Common myeloid progenitor, CD34-positive (primary cell): ENCODE measurements at places on chromosomes 12 and 14.

DNA sequence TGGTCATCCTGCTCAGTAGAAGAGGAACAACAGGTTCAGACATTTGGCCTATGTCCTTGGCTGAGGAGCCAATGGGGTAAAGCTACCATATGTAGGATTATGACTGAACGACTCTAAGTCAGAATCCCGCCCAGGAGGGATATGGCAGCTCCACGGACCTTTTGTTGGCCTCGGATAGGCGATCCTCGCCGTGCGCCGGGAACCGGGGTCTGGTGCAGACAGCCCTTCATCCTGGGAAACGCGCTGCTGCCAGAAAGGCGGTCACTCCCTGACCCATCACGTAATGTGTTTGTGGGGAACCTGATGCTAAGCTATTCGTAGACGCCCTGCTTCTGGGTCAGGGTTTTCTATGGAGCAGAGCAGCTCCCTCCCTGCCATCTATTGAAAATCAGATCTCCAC, 178.9 kb upstream of the ALG10B start:
- H3K36me3 ChIP-seq = no peaks in the 10 kb centered on the region
- no peak overlapping the region for H3K27ac ChIP-seq
- no peaks in the 10 kb centered on the region for H3K27me3 ChIP-seq
- peak overlapping the region; percentile 74 for H3K4me3 ChIP-seq
- DNase-seq = no peak

DNA sequence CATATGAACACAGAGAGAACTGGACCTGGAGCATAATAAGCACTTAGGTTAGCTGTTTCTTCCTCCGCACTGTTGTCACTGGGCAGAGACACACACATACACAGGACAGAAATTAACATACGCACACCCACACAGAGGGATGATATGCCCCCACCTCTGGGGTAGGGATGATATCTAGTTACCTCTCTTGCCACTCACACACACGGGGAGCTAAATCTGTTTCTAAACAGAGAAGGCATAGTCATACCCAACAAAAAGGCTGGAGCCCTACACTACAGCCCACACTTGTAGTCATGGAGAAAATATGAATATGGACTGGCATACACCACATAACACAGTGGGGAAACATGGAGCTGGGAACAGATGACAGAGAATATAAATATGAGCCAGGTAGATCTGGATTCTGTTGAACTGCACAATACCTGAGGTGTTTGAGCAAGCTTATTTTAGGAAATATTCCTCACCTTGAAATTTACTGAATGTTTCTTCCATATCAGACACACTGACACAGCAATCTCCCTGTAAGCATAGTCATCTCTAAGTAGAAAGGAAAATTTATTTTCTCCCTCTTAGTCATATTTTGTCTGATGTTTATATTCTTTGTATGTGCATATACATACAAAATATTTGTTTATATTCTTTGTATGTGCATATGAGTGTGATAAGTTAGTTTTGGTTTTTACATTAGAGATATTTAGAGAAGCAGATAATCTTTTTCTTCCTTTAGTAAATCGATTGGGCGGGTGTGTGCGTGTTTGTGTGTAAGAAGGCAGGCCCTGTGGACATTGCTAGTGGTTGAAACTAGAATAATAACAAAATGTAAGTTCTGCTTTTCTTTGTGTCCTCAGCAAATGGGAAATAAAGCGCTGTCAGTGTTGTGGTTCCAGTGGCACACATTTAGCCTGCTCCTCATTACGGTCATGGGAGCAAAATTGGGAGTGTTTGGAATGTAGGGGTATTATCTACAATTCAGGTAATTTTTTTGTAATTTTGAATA, 20.9 kb upstream of the SCFD1 start:
- no peak overlapping the region for H3K4me3 ChIP-seq
- DNase-seq = peak; percentile 29
- H3K27ac ChIP-seq = no peak overlapping the region

- H3K36me3 ChIP-seq = no peaks in the 10 kb centered on the region
- no peak for DNase-seq
- H3K27me3 ChIP-seq = no peaks in the 10 kb centered on the region
Observed at GRCh38 chr12:71201136-71201679, 43.4 kb upstream of the TSPAN8 start.

- no peaks in the 10 kb centered on the region for H3K4me1 ChIP-seq
- DNase-seq = no peak
- H3K36me3 ChIP-seq = no peaks in the 10 kb centered on the region
Observed at GRCh38 chr14:26856876-26857518, 259.2 kb upstream of the NOVA1 start.
